Iris pigment epithelial cell (primary cell): ENCODE measurements at places on chromosomes 16 and 17.

DNA sequence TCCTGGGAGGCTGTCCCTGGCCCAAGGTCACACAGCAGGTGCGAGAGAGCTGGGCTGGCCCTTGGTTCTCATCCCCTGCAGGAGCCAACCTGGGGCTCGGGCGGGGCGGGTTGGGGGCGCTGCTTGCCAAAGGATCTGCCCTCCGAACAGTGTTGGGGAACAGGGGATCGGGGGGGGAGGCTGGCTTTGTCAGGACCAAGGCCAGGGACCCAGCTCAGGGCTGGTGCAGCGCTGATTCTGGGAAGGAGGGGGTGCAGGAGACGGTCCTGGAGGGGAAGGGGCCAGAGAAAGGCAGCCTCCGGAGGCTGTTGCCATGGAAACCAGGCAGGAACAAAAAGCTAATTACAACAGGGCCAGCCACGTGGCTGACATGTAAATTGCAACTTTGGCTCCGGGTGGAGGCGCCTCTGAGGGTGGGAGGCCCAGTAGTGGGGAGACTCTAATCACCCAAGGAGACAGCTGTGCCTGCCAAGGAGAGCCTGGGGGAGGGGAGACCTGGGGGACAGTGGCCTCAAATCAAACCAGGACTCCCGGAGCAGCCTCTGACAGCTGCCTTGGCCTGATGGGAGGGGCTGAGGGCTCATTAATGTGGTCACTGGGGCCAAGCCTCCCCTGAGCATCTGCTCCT, 1.3 kb downstream of the TUBB3 start:
- peak; percentile 44 for DNase-seq

GRCh38 chr16:11640987-11641817, 27.1 kb upstream of the SNN start:
- DNase-seq: peak; percentile 82

DNA sequence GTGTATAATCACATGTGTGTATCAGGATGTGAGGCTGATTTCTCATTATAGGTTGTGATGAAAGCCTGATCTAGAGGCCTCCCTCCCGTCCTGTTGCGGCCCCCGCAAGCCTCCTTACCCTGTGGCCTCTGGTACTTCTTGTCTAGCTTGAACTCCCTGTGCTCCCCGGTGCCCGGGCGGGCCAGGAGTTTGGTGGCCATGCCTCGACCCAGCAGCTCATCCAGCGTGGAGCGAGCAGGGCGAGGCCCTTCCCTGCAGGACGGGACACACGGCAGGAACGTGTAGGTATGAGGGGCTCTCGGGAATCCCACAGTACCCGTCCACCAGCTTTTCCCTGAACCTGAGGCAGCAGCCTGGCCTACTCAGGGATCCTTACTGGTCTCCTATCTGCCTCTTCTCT, 14.9 kb downstream of the FBF1 start:
- DNase-seq: no peak

GRCh38 chr17:77498091-77498741, 357.4 kb downstream of the SEC14L1 start:
- no peak for DNase-seq

GRCh38 chr16:27436065-27436464, 34.1 kb downstream of the IL21R start:
- no peak for DNase-seq

DNA sequence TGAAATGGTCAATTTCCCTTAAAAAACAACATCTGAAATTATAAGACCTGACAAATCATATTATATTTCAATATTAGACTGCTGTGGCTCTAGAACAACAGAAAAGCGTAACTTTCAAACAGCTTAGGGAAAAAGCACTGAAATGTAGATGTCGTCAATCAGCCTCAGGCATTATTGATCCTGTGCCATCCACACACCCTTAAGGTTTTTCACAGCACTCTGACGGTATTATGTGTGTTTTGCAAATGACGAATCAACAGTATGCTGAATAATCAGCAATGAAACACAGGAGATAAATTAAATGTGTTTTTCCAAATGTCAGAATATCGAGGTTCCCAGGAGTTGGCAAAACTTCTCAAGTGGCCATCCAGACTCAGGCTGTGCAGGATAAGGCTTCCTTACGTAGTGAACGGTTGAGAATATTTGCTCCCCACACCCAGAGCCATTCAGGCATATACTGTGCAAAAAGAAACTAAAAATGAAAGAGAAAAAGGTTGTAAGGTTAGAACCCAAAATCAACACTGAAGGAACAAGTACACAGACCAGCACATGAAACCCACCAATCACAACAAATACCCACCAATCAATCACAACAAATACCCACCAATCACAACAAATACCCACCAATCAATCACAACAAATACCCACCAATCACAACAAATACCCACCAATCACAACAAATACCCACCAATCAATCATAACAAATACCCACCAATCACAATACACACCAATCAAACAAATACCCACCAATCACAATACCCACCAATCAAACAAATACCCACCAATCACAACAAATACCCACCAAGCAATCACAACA, 7.7 kb upstream of the MBTPS1 start:
- no peak for DNase-seq

- peak; percentile 51 for DNase-seq
These were observed 78.1 kb downstream of the TUBD1 start for GRCh38 chr17:59814685-59815084.

DNA sequence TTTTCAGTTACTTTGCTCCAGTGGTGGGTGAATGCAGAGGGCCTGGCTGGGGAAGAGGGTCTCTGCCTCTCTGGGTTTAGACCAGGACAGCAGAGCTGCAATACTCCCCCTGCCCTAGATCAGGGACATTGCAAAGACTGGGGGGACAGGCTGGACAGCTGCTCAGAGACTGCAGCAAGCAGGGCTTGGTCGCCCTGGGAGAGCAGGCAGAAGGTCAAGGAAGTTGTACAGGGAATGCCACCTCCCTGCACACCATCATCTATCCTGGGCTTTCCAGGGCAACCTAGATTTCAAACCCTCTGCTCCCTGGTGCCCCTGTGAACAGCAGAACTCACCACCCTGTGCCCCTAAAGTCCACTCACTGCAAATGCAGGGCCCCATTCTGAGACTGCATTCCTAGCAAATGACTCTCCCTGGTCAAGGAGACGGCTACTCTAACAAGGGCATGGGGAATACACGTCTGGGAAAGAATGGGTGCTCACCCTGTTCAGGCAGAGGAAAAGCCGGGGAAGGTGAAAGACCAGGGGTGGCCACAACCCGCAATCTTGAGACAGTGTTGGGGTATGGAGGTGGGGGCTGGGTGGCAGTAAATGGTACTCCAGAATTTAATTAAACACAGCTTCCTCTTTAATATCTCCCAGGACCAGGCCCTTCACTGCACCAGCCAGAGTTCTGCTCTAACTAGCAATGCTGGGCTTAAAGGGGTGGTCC, 1.0 kb downstream of the KIFC3 start:
- peak; percentile 84 for DNase-seq

DNA sequence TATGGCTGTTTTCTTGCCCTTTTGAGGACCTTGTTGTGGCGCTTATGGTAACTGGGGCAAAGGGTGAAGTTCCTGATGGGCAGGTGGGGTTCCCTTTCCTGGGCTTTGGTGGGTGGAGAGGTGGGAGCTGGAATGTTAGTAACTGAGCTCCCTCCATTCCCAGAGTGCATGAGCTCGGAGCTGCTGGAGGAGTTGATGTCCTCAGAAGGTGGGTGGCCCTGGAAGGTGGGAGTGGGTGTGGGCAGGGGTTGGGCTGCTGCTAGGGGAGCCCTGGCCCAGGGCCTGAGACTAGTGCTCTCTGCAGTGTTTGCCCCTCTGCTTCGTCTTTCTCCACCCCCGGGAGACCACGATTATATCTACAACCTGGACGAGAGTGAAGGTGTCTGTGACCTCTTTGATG, 1.2 kb upstream of the ELMO3 start:
- no peak for DNase-seq

- peak; percentile 90 for DNase-seq
These were observed 48.7 kb downstream of the TEX14 start for GRCh38 chr17:58643147-58643546.

DNA sequence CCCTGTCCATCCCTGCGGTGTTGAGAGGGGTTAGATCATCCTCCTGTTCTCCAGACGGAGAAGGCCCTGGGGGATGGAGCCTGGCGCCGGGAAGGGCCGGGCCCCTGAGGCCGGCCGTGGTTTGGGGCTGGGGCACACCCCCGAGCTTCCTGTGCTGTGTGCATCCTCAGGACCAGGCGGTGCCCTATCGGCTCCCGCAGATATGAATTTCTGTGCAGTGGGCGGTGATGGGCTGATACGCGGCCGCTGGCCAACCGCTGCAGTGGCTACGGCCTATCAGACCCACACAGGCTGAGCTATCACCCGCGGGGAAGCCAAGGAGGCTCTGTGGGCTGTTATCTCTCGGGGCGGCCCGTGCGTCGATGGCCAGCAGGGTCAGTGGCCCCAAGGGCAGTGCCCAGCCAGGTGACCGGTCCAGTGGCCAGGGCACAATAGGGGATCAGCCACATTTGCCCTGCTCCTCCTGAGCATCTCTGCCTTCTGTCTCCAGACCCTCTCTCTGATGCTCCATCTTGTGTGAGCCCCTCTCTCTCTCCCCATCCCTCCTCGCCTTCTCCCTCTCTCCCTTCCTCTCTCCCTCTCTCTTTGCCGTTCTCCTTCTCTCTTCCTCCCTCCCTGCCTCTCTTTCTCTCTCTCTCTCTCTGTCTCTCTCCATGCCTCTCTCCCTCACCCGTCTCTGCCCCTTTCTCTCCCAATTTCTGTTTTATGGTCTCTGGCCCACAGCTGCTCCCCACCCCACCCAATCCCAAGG, 38.7 kb downstream of the ZFPM1 start:
- no peak for DNase-seq

DNA sequence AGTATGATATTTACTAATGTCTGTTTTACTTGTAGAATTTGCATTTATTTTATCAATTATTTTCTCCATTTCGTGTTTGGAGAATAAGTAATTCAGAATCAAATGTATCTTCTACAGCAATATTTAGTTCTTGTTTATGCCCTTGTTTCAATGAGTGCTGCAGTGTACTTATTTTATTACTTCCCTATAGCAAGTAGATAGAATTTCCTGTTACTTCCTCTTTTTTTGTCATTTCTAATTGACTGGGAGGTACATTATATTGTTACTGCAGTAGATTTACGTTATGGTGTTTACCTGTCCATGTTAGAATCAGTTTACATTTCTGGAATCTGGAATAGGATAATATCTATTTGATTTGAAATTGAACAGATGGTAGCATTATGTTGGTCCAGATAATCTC, 71.2 kb downstream of the OMG start:
- DNase-seq: no peak

DNA sequence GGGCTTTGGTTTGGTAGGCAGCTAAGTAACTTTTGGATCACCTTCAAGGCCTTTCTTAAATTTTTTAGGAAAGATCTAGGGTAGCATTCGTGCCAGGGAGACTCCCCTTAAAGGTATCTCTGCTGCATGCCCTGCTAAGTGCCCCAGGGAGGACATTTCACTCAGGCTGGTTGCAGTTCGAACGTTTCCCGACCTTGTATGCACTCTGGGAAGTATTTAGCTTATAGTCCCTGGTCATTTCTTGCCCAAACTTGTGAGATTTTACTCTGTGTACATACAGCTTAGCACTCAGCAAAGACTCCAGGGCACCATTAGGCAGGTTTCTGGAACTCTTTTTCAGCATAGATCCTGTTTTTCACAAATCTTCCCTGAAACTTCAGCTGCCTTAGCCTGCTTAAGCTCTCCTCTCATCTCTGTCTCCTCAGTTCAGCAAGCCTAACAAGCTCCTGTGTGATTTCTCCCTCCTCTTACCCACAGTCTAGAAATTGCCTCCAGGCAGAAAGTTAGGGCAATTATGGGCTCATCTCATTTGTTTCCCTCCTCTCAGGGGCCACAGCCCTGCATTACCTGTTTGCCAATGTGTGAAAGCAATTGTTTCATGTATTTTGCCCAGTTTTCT, 84.6 kb downstream of the MRTFB start:
- no peak for DNase-seq

DNA sequence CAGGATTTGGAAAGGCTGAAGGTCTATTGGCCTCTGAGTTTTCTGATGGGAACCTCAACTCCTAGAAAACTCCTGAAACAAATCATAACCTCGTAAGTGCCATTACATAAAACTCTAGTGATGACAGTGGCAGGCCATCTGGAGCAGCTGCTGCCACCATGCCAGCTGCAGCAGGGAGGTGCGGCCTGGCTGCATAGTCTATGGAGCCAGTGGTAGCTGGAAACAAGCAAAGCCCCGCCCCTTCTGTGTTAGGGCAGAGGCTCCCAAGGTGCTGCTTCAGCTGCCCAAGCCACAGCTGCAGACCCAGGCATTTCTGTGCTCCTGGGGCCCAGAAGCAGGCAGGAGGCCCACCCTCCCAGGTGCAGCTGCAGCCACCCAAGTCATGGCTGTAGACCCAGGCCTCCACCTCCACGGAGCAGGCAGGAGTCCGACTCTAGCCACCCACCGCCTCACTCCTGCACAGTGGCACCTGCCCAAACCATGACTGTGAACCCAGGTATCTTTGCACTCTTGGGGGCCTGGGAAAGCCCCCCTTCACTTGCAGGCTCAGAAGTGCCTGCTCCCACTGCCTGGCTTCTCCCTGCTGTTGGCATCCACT, 254.1 kb upstream of the KCNJ16 start:
- no peak for DNase-seq

DNA sequence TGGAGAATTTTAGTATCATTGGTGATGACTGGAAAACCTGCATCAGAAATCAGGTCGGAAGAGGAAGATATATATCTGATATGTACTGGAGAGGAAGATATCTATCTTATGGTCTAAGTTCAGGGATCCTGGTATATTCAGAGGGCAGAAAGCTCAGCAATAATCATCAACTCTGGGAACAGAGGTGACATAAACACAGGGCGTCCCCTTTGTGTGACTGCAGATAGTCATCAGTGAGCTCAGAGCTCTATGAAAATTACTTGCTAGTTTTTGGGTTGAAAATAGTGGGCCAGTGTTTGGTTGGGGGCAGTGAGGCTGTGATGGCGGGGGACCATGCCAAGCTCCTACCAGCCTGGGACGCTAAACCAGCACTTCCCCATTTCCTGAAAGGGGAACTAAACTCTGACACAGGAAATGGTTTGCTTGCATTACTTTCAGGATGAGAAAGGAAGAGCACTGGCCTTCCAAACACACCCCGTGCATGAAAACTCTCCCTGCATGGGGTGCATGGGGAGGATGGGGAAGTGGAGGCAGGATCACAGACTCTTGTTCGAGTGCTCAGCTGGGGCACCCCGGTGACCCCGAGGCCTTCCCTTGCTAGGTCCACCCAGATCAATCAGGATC, 15.8 kb downstream of the NOD2 start:
- no peak for DNase-seq

DNA sequence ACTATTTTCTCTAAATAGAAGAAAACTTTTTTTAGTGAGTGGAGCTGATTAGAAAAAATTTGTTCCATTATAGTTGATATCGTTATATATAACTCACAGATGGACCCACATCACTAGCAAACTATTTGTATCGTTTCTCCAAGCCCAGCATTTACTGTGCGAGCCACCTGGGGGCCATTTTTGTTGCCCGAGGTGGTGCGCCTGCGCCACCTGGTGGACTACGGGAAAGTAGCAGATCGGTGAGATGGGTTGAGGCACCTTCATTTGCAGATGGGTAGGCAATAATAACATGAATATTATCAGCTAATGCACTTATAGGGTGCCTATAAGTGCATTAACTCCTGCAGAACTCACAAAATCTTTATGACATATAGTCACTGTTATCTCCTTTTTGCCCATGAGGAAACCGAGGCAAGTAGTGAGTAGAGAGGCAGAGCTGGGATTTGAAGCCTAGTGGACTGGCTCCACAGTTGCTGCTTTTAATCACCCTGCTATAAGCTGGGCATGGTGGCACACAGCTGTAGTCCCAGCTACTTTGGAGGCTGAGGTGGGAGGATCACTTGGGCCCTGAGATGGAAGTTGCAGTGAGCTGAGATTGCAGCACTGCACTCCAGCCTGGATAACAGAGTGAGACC, 23.2 kb upstream of the NTN1 start:
- DNase-seq: peak; percentile 55
